Caudate nucleus (tissue), 63 donors: ENCODE measurements at places on chromosomes 7 and 10.

DNA sequence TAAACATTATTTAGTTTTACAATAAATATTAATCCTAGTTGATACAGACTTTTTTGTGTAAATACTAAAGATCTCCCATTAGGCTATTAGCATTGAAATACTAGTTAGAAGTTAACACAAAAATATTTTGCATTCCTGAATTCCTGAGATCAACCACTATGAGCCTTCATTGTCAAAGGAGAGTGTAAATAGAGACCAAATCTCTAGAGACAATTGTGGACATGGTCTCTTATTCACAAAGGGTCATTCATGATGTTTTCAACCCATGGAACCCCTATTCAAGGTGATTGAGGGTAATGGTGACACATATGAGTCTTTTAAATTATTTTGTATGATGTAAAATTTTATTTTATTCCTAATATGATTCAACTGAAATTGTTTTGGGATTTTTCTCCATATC, 1454.8 kb upstream of the LRRTM3 start:
- no peak for DNase-seq

DNA sequence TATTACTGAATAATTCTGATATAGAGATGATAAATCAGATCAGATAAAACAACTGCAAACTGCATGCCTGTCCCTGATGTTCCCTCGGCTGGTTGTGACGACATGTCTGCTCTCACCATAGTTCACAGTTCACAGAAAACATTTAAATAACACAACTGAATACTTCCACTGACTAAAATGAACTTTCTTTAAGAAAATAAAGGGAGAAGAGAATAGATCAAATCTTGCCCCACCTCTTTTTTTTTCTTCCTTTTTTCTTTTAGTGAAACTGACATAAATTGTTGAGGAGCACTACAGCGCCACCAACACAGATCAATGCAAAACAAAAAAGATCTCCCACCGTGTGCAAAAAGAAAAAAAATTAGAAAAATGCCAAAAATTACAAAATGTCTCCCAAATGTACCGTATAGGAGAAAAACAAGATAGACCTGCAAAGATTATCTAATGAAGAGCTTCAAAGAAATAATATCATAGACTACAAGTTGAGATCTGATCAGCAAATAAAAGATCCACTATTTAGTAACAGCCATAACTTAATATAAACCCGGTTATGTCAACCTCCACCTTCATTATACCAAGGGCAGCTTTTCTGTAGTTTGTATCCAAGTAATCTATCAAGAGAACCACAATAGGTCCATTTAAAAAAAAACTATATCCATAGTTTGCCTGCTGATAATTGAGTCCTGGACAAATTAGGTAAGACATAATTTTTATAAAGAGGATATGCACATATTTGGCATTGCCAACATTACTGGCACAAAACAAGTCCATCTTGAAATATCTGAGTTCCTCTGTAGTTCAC, 30.7 kb upstream of the EPC1 start:
- no peak for DNase-seq

DNA sequence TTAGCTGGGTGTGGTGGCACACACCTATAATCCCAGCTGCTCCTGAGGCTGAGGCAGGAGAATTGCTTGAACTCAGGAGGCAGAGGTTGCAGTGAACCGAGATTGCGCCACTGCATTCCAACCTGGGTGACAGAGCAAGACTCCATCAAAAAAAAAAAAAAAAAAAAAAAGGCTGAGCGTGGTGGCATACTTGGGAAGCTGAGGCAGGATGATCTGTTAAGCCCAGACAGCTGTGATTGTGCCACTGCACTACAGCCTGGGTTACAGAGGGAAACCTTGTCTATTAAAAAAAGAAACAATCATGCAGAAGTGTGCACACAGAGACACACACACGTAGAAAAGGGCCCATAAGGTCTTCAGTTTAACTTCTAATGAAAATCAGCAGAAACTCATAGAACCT, 150.6 kb downstream of the TPST1 start:
- DNase-seq = no peak

- DNase-seq = no peak
Measured at GRCh38 chr10:32376097-32376496, 29.1 kb upstream of the EPC1 start.

DNA sequence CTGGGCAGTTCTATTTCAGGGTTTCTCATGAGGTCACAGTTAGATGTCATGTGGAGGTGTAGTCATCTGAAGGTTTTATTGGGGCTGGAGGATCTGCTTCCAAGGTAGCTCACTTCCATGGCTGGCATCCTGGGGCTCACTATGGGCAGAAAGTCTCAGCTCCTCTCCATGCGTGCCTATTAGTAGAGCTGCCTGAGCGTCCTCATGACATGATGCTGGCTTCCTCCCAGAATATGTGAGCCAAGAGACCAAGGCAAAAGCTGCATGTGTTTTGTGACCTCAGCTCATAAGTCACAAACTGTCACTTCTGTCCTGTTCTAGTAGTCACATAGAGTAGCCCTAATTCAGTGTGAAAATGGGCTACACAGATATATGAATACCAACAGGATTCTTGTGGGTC, 524.4 kb downstream of the SUGCT start:
- DNase-seq = no peak

DNA sequence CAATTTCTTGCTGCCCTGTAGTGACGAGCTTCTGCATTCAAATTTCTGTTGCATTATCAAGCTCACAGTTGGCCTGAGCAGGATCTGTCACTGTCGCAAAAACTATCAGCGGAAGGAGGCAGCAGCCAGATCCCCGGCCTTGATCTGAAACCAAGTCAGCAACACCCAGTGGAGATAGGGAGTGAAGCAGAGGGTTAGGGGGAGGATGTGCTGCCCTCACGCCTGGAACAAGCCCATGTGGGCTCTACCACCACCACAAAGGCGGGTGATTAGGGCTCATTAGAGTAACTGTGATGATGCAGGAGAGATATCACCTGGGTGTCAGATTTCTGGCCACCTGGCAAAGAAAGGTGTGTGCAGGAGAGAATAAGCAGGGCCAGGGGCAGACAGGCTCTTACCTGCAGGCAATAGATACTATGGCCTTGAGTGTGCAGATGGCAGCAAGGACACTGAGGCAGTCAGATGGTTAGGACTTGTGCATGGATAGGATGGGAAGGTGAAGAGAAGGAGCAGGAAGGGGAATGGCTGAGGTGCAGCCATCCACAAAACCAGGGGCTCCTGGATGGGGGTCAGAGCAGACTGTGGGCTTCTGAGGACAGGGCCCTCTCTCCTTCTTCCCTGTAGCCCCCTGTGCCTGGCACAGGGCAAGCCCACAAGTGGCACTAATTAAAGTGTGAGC, 417.3 kb downstream of the RPS24 start:
- no peak for DNase-seq

- DNase-seq = no peak
Measured at GRCh38 chr10:97468162-97468561, 22.2 kb downstream of the ZDHHC16 start.

GRCh38 chr10:31697271-31698180, 231.1 kb downstream of the ARHGAP12 start:
- DNase-seq = no peak

DNA sequence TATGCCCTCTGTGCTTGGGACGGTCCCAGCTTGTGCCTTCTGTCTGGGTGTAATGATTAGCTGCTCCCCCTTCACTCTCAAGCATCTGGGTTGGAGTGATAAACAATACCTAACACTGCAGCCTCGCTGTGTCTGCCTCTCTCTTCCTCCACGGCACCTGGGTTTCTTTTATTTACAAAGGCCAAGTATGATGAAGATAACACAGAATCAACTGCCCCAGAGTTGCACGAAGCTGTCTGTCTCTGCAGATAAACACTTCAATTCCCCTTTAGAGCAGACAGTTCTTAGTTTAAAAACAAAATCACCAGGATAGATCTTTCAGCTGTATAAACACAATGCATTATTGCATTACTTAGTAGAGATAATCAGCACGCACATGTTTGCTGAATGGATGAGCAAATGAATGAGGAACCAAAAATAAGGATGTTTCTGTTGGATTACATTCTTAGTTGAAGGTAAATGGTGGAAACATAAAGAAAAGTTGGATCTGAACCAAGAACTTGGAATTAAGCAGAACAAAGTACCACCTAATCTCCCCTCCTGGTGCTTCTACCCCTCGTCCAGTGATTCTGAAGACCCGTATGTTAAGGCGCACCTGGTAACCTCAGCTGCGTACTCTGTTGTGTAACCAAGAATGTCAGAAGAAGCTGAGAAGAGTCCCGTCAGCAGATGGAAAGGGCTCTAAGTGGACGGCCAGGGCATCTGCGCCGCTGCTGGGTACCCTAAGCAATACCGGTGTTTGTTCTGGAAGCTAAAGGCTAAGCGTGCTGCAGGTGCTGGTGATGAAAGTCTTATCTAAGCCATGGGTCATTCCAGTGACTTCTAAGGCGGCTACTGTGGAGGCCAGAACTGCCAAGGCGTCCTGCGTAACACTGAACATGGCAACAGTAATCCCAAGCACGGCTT, 26.6 kb downstream of the INSIG1 start:
- no peak for DNase-seq

GRCh38 chr7:33395340-33395739, 266.0 kb downstream of the BBS9 start:
- no peak for DNase-seq

DNA sequence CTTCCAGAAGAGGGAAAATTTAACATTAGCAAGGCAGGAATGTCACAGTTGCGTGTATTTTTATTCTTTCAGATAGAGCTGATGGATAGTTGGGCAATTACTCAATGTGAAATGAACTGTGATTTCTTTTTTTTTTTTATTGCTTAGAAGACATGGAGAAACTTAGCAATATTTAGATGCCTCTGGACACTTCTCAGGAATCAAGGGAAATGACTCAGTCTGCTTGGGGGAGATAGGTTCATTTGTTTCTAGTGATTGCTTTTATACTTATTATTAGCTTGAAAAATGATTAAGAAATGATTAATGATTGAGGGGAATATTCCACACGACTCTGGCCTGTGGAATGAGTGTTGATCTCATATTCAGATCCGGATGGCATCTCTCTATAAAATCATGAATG, 33.1 kb upstream of the TBX20 start:
- DNase-seq = no peak

- DNase-seq = no peak
Measured at GRCh38 chr7:36277249-36277542, 112.5 kb upstream of the ANLN start.

DNA sequence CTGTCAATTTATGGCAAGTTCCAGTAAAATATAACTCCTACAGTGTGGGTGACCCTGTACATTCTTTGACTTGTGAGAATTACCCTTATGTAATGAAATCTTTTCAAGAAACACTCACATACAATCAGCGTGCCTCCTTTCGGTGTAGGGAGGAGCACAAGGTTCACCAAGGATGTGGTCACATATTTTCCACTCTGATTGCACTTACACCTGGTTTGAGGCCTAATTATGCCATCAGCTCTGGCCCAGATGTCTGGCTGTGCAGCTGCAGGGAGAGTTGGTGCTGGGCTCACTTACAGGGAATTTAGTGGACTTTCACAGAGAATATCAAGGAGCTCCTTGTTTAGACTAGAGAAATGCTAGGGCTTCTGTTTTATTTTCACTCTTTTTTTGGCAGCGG, 146.0 kb upstream of the STEAP4 start:
- no peak for DNase-seq

DNA sequence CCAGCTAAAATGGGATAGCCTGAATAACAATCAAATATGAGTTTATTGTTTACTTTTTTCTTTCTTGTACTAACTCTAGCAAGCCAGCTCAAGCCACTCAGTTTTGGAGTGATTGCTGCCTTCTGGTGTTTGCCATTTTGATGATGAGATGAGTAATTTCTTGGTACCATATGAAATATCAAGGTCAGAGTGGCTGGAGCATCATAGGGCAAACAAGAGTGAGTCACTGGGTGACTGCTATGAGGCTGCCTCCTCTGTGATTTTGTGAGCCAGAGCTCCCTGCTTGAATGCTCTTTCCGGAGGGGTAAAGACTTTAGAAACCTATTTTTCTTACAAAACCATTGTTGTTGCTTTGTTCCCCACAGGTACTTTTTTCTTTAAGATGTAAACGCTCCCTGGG, 295.6 kb downstream of the PRKG1 start:
- DNase-seq = no peak

- DNase-seq = no peak
Measured at GRCh38 chr7:155807065-155807671, 5.1 kb downstream of the SHH start.

- no peak for DNase-seq
Measured at GRCh38 chr7:134327896-134328295, 11.2 kb upstream of the SLC35B4 start.

DNA sequence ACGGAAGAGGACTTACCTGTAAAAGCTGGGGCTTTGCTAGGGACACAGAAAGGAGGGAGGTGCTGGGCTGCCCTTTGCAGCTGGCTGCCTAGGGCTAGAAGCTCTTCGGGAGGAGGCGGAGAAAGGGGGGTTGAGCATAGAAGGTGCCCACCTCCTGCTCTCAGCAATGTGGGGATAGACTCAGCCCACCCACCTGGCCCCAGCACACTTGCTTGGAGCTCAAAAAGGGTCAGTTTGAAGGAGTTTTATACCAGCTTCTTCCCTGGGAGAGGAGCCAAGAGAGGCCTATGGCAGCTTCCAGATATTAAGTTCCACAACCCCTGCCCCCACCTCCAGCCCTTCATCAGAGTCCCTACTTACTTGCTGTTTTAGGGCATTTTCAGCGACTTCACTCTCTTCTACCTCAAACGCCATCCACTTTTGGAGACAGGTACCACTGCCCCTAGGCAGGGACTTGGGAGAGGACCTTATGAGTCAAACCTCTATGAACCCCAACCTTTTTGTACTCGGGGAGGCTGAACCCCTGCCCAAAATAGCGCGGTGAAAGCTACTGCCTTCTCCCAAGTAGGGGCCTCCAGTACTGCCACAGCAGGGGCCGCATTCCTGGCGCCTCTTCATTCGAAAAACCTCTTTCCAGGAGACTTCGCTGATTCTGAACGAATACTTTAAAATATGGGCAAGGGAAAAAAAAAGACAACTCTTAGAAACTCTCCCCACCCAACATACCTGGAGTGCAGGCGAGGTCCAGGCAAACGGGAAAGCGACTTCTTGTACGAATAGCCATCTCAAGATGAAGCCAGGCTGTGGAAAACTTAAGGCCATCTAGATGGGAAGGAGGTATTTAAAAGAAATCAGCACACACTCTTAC, 1.2 kb upstream of the EVX1 start:
- DNase-seq = no peak

GRCh38 chr10:31605861-31606525, 287.0 kb downstream of the ZEB1 start:
- no peak for DNase-seq

DNA sequence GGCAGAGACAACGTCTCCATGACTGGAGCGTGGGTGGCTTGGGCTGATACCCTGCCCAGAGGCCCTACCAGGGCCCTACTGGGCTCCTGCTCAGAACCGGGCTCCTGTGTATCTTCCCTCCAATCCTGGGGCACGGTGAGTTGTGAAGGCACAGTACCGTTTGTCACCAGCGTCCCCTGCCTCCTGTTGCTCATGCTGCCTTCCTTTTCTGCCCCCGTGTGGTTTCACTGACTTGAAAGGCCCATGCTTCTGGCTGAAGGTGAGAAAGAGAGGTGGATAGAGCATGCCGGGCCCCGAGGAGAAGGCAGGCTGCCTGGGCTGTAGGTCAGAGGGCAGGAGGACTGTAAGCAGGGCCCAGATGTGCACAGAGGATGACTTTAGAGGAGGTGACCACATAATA, 9.1 kb upstream of the DMBT1 start:
- DNase-seq = no peak
